ENCODE measurements at places on chromosomes 1 and 21. TPM values are rescaled to one million over a fixed set of nuclear protein-coding genes. Genes with fewer than 3 reads are reported as not detected.

The OR2M3 gene
- under 0.01 TPM for total RNA-seq

- DNase-seq = no peak
Observed at GRCh38 chr21:17781524-17781923, 37.6 kb downstream of the C21orf91 start.

The S100A2 gene
- not detected for total RNA-seq

The UBE2G2 gene
- 39.9 TPM for total RNA-seq

The SERINC2 gene
- total RNA-seq = 0.41 TPM

The TMEM201 gene
- total RNA-seq = 3.7 TPM

DNA sequence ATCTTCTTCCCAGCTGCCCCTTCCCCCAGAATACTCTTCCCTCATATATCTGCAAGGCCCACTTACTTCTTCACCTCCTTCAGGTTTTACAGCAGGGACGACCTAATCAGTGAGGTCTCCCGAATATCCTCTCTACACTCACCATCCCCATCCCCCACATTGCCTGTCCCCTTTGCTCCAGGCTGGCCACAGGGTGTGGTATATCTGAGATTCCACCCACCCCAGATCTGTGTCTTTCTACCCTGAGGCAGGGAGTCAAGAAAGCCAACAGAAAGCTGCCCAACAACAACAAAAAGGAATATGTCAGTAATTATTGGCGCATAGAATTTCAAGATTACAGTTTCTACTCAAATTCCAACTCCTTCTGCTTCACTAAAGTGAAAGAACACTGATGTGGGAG, 30.0 kb upstream of the OPRD1 start:
- DNase-seq = no peak

GRCh38 chr1:91870322-91870721, 15.6 kb downstream of the TGFBR3 start:
- DNase-seq = no peak

DNA sequence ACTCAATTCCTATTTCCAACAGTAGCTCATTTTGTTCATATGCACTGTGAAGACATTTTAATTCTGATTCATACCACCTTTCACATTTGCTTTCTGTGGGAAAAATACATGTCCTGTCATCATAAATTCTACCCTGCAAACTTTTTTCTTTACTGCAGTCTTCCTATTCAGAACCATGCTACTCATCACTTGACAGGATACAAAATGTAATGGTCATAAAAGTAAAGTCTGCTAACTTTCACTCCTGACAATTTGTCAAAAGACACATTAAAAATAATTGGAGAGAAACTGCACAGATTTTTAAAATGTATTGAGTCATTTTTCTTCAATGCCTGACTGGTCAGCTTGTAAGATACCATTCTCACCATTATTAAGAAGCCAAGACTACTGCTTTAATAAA, 1817.1 kb downstream of the BRINP3 start:
- DNase-seq = no peak

- DNase-seq = no peak
Observed at GRCh38 chr1:158686111-158687009, at the start of gene SPTA1. Gene SPTA1 (minus strand): TSS chr1:158686715. CDS start chr1:158686517, 198 bp downstream.

- no peak for DNase-seq
Observed at GRCh38 chr21:41481191-41481590, 26.8 kb downstream of the TMPRSS2 start.
